ENCODE measurements at places on chromosomes 7 and 10. TPM values are rescaled to one million over a fixed set of nuclear protein-coding genes. Genes with fewer than 3 reads are reported as not detected.

- H3K27ac ChIP-seq = no peak overlapping the region
- no peak overlapping the region for H3K4me3 ChIP-seq
- no peaks in the 10 kb centered on the region for H3K27me3 ChIP-seq
- no peaks in the 10 kb centered on the region for H3K4me1 ChIP-seq
These were observed 21.5 kb downstream of the MACROH2A2 start for GRCh38 chr10:70074165-70074564.

Gene SMNDC1
- total RNA-seq = 48.1 TPM

- no peak for DNase-seq
- H3K27ac ChIP-seq = no peak overlapping the region
- H3K27me3 ChIP-seq = no peaks in the 10 kb centered on the region
- no peaks in the 10 kb centered on the region for H3K4me1 ChIP-seq
- no peaks in the 10 kb centered on the region for H3K36me3 ChIP-seq
- no peak overlapping the region for H3K4me3 ChIP-seq
These were observed 137.4 kb downstream of the MDFIC start for GRCh38 chr7:115059321-115059720.

DNA sequence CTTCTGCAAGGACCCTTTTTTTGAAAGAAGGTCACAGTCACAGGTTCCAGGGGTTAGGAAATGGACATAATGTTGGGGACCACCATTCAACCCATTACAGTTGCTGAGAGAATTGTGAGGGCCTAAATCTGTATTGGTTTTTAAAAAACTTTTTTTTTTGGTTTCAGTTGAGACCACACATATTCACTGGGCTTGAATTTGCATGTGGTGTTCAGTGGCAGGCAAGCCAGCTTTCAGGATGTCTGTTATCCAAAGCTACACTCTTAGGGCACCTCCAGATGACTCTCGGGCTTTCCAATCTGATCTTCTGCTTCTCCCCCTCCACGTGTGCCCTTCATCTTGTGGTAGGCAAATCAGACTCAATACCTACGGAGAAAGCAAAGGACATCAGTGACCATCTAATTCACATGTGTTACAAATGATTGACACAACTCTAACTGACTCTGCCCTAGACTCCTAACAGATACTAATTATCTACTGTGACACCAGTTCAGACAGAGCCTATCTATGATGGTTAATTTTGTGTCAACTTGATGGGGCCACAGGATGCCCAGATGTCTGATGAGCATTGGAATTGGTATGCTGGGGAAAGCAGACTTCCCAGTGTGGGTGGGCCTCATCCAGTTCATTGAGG, 93.3 kb upstream of the ELMO1 start:
- no peak overlapping the region for H3K4me3 ChIP-seq
- H3K36me3 ChIP-seq = no peaks in the 10 kb centered on the region
- no peaks in the 10 kb centered on the region for H3K4me1 ChIP-seq
- no peak for DNase-seq
- H3K27ac ChIP-seq = no peak overlapping the region

GRCh38 chr7:22728401-22729029, 1.5 kb downstream of the IL6 start:
- no peaks in the 10 kb centered on the region for H3K36me3 ChIP-seq
- H3K4me3 ChIP-seq = no peak overlapping the region

DNA sequence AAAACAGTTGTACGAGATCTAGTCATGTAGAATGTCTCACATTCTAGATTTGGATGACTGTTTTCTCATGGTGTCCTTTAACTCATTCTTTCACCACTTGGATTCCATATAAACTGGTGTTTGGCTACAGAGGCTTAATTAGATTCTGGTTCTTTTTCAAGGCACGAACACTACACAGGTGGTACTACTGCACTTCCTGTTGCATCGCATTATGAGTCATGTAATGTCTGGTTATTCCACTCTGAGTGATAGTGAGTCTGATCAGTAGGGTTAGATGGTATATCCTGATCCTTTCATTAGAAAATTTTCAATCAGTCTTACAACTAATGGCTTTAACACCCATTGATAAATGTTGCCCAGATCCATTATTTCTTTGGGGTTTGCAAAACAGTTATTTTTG, 11.2 kb upstream of the AKAP9 start:
- H3K27me3 ChIP-seq = no peaks in the 10 kb centered on the region
- H3K4me3 ChIP-seq = no peak overlapping the region
- no peaks in the 10 kb centered on the region for H3K36me3 ChIP-seq
- H3K27ac ChIP-seq = no peak overlapping the region
- no peaks in the 10 kb centered on the region for H3K4me1 ChIP-seq

DNA sequence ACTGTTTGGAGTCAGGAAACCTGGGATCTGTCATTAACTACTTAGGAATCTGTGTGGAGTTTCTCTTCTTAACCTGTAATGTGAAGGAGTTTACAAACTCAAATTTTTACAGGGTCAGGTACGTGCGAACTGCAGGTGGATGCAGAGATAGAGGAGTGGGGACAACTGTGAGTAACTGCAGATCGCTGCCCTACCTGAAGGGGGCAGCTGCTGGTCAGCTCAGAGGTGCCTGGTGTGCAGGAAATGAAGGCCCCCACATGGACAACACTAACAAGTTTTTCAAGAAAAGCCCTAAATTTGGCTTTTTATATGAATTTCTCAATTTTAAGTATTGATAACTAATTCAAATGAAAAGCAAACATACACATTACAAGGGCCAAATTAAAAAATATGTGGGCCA, 380.0 kb downstream of the REEP3 start:
- no peak overlapping the region for H3K27ac ChIP-seq
- H3K4me3 ChIP-seq = no peak overlapping the region
- H3K36me3 ChIP-seq = no peaks in the 10 kb centered on the region
- no peaks in the 10 kb centered on the region for H3K27me3 ChIP-seq

- H3K4me3 ChIP-seq = no peak overlapping the region
- H3K27me3 ChIP-seq = no peaks in the 10 kb centered on the region
- no peaks in the 10 kb centered on the region for H3K36me3 ChIP-seq
- no peak overlapping the region for H3K27ac ChIP-seq
- H3K4me1 ChIP-seq = no peaks in the 10 kb centered on the region
These were observed 756.6 kb upstream of the C7orf33 start for GRCh38 chr7:147833970-147834369.

GRCh38 chr7:103569621-103570305, 123.8 kb upstream of the SLC26A5 start:
- no peaks in the 10 kb centered on the region for H3K4me1 ChIP-seq
- H3K27me3 ChIP-seq = no peaks in the 10 kb centered on the region
- DNase-seq = no peak

DNA sequence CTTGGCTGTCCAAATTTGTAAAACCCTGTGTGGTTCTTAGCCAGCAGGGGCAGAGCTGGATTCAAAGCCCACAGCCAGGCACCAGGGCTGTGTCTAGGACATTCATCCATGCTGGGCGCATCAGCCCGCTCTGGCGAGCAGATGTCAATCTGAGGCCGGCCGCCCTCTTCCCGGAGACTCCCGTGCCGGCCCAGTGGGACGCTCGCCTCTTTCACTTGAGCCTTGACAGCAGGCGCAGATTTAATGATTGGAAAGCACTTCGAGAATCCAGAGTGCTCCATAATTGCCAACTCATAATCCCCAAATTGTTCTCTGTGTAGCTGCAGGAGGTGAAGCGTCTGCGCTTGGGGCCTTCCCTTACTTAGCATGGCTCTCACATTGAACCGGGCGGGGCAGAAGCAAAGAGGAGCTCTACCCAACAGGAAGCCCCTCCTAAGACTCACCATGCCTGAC, 36.7 kb downstream of the SLIT1 start:
- H3K4me1 ChIP-seq = no peaks in the 10 kb centered on the region
- H3K27ac ChIP-seq = no peak overlapping the region
- H3K4me3 ChIP-seq = no peak overlapping the region
- H3K36me3 ChIP-seq = no peaks in the 10 kb centered on the region
- DNase-seq = no peak

DNA sequence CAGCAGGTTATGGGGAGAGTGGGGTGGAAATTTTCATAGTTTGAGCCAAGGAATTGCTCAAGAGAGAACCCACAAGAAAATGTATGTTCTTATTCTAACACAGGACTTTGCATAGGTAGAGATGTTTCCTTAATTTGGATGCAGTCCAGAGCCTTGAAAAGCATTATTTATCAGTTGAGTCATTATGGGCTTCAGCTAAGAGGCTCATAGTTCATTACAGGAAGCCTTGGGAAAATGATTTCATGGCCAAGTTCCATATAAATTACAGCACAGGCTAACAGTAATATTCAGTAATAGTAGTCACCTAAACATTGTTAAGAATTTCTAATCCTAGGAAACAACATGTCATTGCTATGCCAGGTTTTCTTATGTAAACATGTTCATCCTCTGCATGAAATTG, 131.1 kb upstream of the PTPRZ1 start:
- DNase-seq = no peak
- H3K4me1 ChIP-seq = no peaks in the 10 kb centered on the region
- H3K4me3 ChIP-seq = no peak overlapping the region
- H3K36me3 ChIP-seq = no peaks in the 10 kb centered on the region
- no peak overlapping the region for H3K27ac ChIP-seq

DNA sequence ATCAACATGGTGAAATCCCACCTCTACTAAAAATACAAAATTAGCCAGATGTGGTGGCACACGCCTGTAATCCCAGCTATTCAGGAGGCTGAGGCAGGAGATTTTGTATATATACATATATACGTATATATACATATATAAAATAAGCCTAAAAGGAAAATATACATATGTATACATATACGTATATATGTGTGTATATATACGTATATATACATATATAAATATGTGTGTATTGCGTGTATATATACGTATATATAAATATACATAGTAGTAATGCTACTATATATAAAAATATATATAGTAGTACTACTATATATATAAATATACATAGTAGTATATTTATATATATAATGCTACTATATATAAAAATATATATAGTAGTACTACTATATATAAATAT, 26.5 kb upstream of the PBLD start:
- H3K4me3 ChIP-seq = no peak overlapping the region
- no peaks in the 10 kb centered on the region for H3K27me3 ChIP-seq
- H3K36me3 ChIP-seq = peaks cover 29% of the 10 kb centered on the region
- H3K27ac ChIP-seq = no peak overlapping the region
- DNase-seq = no peak

DNA sequence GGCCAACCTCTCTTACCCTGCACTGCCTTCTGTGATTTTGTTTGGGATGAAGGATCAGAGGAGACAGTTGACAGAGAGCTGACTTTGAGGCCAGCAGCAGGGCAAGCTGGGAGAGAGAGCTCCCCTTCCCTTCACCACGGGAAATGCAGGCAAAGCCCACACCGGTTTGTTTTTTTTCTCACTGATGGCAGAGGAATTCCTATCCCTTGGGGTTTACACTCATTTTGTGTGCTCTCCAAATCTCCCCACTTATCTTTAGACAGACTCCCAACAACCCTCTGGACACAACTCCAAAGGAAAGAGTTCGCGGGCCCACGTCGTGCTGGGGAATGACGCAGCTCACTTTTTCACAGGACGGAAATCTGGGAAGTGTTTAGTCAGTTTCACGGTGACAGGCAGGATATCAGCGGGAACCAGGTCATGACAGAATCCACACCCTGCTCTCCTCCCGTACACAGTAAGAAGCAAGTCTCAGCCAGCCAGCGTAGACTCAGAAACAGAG, 68.3 kb upstream of the FAM171A1 start:
- DNase-seq = no peak
- no peaks in the 10 kb centered on the region for H3K36me3 ChIP-seq
- peaks cover 5% of the 10 kb centered on the region for H3K4me1 ChIP-seq
- peaks cover 13% of the 10 kb centered on the region for H3K27me3 ChIP-seq
- H3K27ac ChIP-seq = no peak overlapping the region

DNA sequence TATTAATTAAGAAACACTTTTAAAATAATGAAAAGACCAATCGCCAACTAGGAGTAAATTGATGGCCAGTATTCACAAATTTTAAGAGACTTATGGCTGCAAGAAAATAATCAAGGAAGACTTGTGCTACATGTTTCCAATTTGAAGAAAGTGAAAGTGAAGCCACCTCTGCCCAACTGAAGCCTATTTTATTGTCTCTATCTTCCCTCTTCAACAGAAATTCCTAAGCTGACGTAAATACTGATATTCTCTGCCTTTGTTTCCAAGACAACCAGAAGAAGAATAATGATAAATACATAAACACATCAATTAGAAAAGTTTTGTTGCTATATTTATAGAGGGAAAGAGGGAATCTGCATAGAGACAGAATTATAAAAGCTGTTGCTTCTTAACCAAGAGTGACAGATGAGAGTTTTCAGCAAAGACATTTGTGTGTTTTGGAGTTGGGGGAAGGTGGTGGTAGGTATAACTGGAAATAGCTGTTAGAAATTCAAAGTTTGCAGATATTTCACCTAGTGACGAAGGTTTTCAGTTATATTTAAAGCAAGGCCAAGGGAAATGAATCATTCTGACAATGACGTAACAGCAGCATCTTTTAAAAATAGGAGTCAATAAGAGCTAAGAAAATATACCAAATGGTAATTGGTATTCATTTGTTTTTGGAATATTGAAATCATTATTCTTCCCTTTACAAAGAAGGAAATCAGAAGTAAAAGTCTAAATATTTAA, 576.6 kb upstream of the SORCS1 start:
- no peaks in the 10 kb centered on the region for H3K27me3 ChIP-seq
- no peak overlapping the region for H3K4me3 ChIP-seq
- H3K27ac ChIP-seq = no peak overlapping the region
- no peak for DNase-seq

GRCh38 chr10:97596101-97597082, 6.9 kb downstream of the C10orf62 start:
- H3K4me1 ChIP-seq = no peaks in the 10 kb centered on the region
- no peaks in the 10 kb centered on the region for H3K36me3 ChIP-seq
- no peak overlapping the region for H3K4me3 ChIP-seq
- H3K27ac ChIP-seq = no peak overlapping the region

GRCh38 chr10:27464993-27465392, 39.1 kb upstream of the RAB18 start:
- H3K36me3 ChIP-seq = no peaks in the 10 kb centered on the region
- H3K27ac ChIP-seq = no peak overlapping the region
- H3K4me3 ChIP-seq = no peak overlapping the region
- H3K27me3 ChIP-seq = no peaks in the 10 kb centered on the region

- H3K36me3 ChIP-seq = no peaks in the 10 kb centered on the region
- H3K27me3 ChIP-seq = no peaks in the 10 kb centered on the region
- no peak for DNase-seq
- H3K4me3 ChIP-seq = no peak overlapping the region
These were observed 47.2 kb downstream of the DNAJC12 start for GRCh38 chr10:67790534-67791408.

GRCh38 chr7:81774551-81774950, 4.7 kb upstream of the HGF start:
- no peak overlapping the region for H3K27ac ChIP-seq
- no peaks in the 10 kb centered on the region for H3K4me1 ChIP-seq
- no peaks in the 10 kb centered on the region for H3K27me3 ChIP-seq
- no peaks in the 10 kb centered on the region for H3K36me3 ChIP-seq
- H3K4me3 ChIP-seq = no peak overlapping the region

GRCh38 chr7:146115851-146116520, 615 bp upstream of the CNTNAP2 start:
- no peak overlapping the region for H3K4me3 ChIP-seq
- no peak overlapping the region for H3K27ac ChIP-seq
- no peak for DNase-seq
- no peaks in the 10 kb centered on the region for H3K36me3 ChIP-seq

- H3K4me3 ChIP-seq = no peak overlapping the region
- peaks cover 31% of the 10 kb centered on the region for H3K4me1 ChIP-seq
- H3K27ac ChIP-seq = peak overlapping the region; percentile 98
- peaks cover 7% of the 10 kb centered on the region for H3K36me3 ChIP-seq
- DNase-seq = no peak
- no peaks in the 10 kb centered on the region for H3K27me3 ChIP-seq
These were observed 28.8 kb upstream of the KMT2E start for GRCh38 chr7:104985259-104985617.

Gene ABCC2
- total RNA-seq = 3.4 TPM

Gene ABCA13
- not detected for total RNA-seq

All from CD4-positive, alpha-beta T cell (primary cell).